ENCODE measurements at places on chromosomes 11 and 22. TPM values are rescaled to one million over a fixed set of nuclear protein-coding genes. Genes with fewer than 3 reads are reported as not detected.

Gene RPL3
- 3,166 TPM for total RNA-seq

Gene OR4C45
- not detected for total RNA-seq

Gene TIGD3
- total RNA-seq = not detected

Gene CD82
- total RNA-seq = 9.5 TPM

Gene LUZP2
- total RNA-seq = 0.12 TPM
